Activated CD4-positive, alpha-beta T cell treated with anti-CD3 and anti-CD28 coated beads, Interleukin-2, amount 50 U/mL, for 4 hours (primary cell): ENCODE measurements at places on chromosomes 12 and 14.

DNA sequence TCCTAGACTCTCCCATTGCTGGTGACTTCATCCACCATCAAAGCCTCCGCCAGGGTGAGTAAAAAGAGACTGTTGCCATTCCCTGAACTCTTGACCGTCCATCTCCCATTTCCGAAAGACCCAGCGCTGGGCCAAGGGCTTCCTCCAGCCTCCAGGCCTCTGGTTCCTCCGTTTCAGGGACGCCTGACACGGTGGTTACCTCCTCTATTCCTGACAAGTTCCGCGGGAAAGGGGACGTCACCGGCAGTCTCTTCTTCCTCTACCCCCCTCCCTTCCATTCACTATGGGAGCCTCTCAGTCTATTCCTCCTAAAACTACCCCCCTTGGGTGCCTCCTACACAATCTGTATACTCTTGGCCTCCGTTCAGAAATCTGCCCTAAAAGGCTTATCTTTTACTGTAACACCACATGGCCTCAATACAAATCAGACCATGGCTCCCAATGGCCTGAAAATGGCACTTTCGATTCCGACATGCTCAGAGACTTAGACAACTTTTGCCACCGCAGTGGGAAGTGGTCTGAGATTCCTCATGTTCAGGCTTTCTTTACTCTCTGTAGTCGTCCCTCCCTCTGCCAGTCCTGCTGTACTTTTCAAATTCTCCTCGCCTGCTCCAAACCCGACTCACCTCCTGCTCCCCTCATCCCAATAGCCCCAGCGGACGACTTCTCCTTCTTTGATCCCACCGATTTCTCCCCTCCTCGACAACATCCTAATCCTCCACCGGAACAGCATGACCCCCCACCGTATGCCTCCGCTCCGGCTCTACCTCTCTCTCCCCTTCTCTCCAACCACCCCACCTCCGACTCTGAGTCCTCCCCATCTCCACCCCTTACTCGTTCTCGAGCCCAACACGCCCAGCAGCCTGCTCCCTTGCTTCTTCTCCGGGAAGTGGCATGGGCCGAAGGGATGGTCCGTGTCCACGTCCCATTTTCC, 70.4 kb downstream of the MOK start:
- DNase-seq: no peak

GRCh38 chr12:121778567-121779421, 14.7 kb downstream of the RHOF start:
- no peak for DNase-seq

DNA sequence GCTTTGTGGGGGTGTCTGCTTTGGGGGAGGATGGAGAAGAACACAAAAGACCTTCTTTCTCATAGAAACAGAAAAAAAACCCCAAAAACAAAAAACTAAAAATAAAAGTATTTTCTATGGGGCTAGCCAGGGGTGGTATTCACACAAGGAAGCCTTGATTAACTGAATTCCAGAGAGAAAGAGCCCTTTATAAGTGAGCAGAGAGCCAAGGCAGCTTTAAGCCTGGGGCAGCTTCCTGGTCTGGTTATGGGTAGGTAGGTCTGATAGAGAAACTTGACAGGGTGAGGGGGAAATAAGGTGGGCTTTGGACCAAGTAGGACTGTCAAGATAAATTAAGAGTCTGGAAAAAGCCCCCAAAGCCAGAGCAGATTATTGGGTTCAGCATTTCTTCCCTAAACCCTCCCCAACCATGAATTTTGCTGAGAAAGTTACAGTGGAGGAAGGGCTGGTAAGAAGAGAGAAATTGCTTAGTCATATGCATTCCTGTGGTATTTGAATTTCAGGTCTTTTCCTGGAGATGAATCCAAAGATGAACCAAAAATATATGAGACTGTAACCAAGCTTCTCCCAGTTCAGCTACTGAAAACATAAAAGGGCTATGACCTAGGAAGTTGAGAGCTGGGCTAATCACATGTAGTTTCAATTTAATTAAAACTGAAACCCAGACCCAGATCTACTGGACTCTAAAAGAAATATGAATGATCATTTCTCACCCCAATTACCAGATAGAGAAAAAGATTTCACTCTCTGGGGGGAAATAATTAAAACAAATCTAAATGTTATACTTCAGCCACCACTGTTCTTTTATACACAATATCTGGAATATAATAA, 144.8 kb downstream of the TBC1D30 start:
- no peak for DNase-seq

GRCh38 chr12:20561871-20562270, 133.3 kb upstream of the SLCO1C1 start:
- DNase-seq: no peak

DNA sequence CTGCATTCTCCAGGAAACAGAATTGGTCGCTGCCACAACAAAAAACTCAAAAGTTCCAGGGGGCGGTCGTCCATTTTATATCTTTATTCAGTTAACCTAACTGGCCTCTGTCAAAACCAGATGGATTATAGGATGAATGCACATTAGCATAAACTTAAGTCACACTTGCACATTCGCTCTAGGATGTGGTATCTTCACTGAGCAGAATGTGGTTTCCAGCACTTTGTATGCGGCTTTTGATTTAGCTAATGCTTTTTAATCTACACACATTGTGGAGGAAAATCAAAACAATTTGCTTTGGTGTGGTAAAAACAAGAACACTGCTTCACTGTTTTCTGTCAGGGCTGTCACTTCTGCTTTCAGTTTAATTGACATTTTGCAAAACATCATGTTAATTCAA, 4.5 kb downstream of the TAS2R50 start:
- no peak for DNase-seq

GRCh38 chr12:49794021-49794420, 34.2 kb downstream of the NCKAP5L start:
- DNase-seq: no peak

DNA sequence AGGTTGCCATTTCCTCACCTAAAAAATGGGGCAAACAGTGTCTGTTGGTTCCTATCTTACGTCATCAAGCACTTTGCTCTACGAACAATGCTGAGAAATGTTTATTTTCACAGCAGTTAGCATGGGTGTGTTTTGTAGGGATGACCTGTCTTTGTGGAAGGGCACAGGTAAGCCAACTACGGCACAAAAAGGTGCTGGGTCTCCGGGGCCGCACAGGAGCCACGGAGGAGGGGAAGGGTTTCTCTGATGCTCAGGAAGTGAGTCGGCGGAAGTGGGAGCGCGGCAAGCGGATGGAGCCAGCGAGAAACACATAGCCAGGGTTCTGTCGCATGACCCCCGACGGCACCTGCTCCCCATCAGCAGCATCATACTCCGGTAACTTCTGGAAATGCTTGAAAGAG, 65.6 kb upstream of the TCL1B start:
- no peak for DNase-seq

- DNase-seq: no peak
Measured at GRCh38 chr14:101601606-101602465, 40.5 kb downstream of the DIO3 start.

DNA sequence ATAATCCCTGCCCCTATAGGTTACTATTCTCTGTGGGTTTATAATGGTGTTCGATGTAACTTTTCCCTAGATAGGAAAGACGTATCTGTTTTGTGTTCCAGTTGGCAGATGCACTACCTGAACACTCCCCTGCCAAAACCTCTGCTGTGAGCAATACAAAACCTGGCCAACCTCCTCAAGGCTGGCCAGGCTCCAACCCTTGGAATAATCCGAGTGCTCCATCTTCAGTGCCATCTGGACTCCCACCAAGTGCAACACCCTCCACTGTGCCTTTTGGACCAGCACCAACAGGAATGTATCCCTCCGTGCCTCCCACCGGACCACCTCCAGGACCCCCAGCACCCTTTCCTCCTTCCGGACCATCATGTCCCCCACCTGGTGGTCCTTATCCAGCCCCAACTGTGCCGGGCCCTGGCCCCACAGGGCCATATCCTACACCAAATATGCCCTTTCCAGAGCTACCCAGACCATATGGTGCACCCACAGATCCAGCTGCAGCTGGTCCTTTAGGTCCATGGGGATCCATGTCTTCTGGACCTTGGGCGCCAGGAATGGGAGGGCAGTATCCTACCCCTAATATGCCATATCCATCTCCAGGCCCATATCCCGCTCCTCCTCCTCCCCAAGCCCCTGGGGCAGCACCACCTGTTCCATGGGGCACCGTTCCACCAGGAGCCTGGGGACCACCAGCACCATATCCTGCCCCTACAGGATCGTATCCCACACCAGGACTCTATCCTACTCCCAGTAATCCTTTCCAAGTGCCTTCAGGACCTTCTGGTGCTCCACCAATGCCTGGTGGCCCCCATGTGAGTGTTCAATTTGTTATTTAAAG, 11.3 kb downstream of the MAPK1IP1L start:
- DNase-seq: no peak

GRCh38 chr14:77746064-77746702, 14.8 kb downstream of the SNW1 start:
- DNase-seq: no peak

- DNase-seq: no peak
Measured at GRCh38 chr14:75318353-75318752, 39.7 kb downstream of the FOS start.

GRCh38 chr14:70662080-70662479, 20.4 kb downstream of the TTC9 start:
- DNase-seq: no peak

GRCh38 chr14:45972416-45972815, 679.2 kb downstream of the RPL10L start:
- no peak for DNase-seq

GRCh38 chr12:101884174-101884573, 6.8 kb downstream of the DRAM1 start:
- DNase-seq: no peak

GRCh38 chr12:9794484-9795093, 32.7 kb upstream of the KLRF1 start:
- DNase-seq: no peak

DNA sequence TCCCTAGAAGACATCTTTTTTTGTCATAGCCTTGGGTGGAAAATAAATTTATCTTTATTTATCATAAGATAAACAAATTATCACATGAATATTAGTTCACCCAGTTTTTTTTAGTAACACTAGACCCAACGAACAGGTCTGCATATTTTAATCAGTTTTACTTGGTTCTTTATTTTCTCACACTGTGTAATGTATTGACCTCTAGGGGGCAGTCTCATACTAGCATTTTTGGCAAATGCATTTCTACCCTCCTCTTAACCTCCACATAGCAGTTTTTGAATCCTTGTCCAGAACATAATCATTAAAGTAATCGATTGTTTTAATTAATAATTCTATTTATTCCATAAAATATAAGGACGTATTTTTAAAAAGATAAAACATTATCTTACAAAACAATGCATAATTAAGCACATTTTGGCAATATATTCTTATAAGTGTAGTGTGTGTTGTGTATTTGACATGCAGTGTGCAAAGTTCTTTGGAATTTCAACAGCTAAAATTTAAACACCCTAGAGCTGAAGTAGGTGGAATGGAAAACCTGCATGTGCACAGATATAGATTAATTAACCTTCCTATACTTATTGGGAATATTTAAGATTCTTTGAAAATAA, 31.6 kb upstream of the PTPRQ start:
- no peak for DNase-seq

DNA sequence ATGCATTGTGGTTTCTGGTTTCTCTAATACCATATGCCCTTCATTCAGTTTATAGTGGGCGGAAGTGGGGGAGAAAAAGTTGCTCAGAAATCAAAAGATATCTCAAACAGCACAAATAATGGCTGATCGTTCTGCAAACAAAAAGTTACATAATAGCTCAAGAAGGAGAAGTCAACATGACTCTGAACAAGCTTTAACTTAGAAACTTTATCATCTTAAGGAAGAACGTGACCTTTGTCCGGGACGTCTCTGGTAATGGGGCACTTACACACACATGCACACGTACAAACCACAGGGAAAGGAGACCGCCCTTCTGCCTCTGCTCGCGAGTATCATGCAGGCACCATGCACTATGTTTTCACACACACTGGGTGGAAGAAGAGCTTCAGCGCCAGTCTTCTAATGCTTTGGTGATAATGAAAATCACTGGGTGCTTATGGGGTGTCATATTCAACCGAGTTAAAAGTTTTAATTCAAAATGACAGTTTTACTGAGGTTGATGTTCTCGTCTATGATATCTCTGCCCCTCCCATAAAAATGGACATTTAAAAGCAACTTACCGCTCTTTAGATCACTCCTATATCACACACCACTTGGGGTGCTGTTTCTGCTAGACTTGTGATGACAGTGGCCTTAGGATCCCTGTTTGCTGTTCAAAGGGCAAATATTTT, 4.7 kb downstream of the FOS start:
- DNase-seq: no peak

GRCh38 chr12:109277899-109278762, 31.0 kb downstream of the FOXN4 start:
- DNase-seq: no peak

- DNase-seq: no peak
Measured at GRCh38 chr12:79250960-79251755, 386.6 kb downstream of the SYT1 start.

DNA sequence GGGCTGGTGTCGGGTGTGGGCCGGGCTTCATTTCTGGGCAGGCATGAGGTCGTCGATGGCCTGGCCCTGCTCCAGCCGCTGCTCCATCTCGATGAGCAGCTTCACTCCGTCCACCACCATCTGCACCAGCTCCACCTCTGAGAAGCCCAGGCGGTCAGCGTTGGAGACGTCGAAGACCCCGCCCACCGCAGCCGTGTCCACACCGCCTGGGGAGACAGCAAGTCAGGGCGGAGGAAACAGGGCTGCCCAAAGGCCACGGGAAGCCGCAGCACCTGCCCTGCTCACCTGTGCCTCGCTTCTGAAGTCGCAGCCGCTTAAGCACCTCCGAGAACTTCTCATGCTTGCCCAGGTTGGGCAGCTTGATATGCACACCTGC, 2.8 kb downstream of the CKB start:
- no peak for DNase-seq

DNA sequence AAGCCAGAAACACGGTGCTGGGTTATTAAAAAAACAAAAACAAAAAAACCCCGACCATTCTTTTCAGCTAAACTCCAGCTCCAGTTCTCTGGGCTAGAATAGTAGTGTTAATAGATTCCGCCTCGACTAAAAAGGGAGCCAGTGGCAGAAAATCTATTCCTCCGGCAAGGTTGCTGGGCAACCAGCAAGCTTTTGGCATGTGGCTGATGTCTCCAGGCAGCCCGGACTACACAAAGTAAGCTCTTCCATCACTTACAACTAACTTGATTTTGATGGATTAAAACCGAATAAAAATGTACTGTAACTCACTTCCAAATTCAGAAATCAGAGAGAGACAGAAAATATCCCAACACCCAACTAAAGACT, 126.4 kb upstream of the FOXN3 start:
- DNase-seq: no peak

DNA sequence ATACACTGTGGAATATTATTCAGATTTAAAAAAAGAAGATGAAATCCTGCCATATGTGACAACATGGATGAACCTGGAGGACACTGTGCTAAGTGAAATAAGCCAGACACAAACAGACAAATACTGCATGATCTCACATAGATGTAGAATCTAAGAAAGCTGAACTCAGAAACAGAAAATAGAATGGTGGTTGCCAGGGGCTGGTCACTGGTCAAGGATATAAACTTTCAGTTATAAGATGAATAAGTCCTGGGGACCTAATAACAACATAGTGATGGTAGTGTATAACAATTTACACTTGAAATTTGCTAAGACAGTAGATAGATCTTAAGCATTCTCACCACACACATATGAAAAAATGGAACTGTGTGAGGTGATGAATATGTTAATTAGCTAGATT, 161.3 kb upstream of the TMCC3 start:
- no peak for DNase-seq
